ENCODE measurements at places on chromosomes 4 and X.

DNA sequence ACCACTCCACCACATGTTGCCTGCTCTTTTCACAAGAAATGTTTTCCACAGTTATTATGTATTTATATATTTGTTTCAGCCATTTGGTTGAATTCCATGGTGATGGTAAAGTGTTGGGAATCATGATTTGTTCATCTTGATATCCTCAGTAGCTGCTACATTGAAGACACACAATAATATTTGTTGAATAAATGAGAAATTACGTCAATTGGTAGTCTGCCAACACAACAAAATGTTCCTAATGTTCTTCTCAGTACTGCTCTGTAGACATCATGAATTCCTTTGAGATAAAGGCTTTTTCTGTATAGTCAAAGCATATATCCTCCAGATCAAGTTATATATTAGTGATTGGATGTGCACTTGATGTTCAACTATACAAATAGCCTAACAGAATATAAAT lies 29.5 kb downstream of the CXXC4 start:
- no peak for DNase-seq

- no peak for DNase-seq
Observed at GRCh38 chrX:46683048-46683447, 75.9 kb downstream of the SLC9A7 start.

DNA sequence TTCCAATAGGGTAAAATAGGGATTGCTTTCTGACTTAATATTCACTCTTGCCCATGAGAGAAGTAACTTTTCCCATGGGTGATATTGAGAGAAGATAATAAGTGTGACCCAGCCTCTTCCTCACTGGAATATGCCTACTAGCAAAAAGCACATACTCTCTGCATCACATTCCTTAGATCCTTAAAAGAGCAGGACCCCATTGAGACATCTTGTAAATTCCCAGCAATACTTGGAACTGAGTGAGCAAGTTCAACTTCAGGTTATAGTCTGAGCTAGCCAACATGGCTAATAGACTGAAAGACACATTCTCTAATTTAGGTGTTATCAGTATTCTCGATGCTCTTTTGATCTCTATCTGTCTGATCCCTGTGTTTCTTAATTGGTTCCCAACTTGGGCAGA lies 1372.3 kb downstream of the STIM2 start:
- DNase-seq, result no peak

GRCh38 chr4:54902976-54903375 lies 222.4 kb downstream of the KDR start:
- DNase-seq, result no peak
